ENCODE measurements at places on chromosomes 2 and 18. TPM values are rescaled to one million over a fixed set of nuclear protein-coding genes. Genes with fewer than 3 reads are reported as not detected.

IL1R2 gene
- 0.50 TPM for total RNA-seq

COL5A2 gene
- total RNA-seq, result 0.37 TPM

STPG4 gene
- total RNA-seq, result 0.64 TPM

FBLN7 gene
- total RNA-seq, result 7.9 TPM

DNA sequence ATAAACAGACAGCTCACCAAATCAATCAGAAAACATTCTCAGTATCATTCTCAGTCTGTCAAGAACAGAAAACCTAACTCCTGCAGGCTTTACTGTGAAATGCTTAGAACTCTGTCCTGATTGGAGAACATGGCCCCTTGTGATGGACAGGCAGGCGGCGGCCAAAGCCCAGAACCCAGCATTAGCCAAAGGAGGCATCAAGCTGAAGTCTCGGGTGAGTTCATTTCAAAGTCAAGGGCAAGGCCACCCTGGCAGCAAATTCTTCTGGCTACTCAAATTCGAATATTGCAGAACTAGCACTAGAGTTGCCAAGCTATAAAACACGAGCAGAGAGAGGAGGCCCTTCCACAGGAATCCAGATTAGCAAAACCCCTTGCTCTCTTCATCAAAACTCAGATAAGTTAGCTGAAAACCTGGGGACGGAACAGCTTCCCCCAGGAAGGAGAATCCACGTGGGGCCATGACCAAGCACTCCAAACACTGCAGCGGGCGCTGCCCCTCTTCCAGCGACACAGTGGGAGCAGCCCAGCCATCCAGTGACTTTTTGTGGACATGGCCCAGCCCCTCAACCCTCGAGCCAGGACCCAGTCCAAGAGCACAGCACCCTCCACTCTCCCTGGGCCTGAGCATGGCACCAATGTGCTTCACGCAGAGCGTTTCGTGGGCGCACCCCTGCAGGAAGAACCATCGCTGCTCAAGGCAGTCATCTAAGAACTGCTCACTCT, 98.6 kb downstream of the HDAC4 start:
- no peak for DNase-seq

DNA sequence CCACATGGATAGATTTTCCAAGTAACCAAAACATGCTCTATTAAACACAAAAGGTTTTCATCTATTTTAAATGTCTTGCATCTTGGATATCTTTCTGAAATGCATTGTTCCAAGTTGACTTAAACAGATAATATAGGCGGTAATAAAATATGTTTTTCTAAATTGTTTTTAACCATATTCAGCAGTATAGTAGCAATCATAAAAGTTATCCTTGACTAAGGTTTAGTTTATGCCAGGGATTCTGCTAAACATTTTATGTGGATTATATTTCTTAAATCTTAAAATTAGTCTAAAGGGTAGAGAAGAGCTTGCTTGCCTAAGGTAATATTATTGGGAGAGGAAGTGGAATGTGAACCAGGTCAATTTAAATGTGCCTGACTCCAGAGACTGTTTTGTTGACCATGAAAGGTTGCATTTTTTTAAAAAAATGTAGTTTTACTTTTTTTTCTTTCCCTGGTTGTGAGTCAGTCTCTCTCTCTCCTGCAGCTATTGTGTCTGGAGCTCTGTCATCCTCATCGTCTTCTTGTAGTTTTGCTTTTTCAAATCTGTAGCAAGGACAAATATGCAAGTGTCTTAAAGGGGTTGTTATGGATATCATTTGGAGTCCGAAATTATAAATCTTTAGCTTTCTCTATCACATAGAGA, 309.1 kb upstream of the COL3A1 start:
- DNase-seq, result no peak

DNA sequence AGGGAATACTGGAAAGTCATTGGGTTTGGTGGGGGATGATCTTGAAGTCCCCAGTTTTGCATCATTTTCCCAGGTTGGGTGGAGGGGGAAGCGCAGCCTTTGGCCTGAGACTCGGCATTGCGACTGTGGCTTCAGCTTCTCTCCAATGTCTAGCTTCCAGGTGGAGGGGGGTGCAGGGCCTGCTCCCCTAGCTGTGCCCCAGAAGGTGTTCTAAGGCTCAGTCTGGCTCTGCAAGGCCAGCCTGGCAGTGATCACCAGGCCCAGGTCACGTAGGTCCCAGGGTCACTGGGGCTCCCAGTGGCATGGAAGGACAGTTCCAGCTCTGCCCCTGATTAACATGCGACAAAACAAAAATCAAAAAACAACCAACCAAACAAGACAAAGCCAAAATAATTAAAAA, 56.9 kb upstream of the HAAO start:
- no peak for DNase-seq

GRCh38 chr2:217755027-217755745, 247.6 kb downstream of the TNS1 start:
- no peak for DNase-seq

All from activated CD4-positive, alpha-beta T cell treated with anti-CD3 and anti-CD28 coated beads, Interleukin-2, amount 10 ng/mL, durations not matched to agents 7 days and 5 days (primary cell).